ENCODE measurements at places on chromosomes 7 and 10.

GRCh38 chr10:97005349-97005748, 173.3 kb downstream of the LCOR start:
- DNase-seq: no peak

DNA sequence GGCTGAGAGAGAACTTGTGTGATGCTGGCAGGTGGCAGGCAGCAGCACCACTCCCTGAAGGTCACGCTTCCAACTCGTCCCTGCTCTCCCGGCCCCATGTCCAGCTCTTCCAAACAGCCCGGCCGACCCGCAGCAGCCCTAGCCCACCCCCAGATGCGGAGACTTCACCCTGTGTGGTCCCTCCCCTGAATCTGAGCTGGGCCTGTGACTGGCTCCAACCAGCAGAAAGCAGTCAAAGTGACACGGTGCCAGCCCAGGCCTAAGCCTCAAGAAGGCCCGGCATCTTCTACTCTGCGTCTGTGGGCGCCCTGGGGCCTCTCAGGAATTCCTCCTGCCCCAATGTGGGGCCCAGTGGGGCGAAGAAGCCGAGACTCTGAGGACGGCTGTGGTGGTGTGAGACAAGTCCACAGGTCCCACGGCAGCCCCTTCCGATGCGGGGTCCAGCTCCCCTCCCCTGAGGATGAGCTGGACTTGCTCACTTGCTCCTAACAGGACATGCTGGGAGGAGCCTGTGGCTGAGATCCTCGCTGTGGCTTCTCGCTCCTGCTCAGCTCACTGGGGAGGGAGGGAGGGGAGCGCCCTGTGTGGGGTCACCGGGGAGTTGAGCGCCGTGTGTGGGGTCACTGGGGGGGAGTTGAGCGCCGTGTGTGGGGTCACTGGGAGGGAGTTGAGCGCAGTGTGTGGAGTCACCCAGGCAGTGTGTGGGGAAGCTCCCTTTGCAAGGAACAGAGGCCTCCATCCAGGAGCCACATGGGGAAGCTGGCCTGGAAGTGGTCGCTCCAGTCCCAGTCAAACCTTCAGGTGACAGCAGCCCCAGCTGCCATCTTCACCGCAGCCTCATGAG, 9.5 kb downstream of the STK32C start:
- peak; percentile 50 for DNase-seq

GRCh38 chr7:29077854-29078253, 68.5 kb downstream of the CPVL start:
- no peak for DNase-seq

DNA sequence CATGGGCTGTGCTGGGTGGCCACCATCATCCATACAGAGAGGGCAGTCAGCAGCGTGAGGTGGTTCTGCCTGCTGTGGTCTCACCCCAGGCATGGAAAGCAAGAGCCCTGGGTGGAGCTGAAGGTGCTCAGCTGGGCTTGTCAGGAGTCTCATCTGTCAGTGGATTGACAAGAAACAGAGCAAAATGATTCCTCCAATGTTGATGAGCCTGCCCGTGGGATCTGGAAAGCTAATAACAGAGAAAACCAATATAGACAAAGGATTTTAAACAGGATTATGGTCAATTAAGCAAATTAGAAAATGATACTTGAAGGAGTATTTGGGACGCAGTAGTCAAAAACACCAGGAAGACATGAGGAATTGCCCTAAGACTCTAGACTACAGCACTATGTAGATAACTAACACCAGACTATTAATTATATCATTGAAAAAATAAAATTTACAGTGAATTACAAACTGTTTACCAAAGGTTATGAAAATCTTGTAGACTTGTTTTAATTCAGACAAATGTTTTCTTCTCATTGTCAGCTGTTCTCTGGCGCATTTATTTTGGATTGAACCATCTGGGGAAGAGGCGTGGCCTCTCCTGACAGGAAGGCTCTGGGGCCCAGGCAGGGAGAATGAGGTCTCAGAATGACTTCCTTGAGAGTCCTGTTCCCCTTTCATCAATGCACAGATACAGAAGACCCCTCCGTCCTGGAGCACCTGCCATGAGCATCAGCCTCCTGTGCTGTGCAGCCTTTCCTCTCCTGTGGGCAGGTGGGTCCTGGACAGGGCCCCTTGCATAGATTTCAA, 211.2 kb upstream of the PRSS58 start:
- no peak for DNase-seq

- no peak for DNase-seq
Measured at GRCh38 chr7:23356168-23356567, 57.0 kb downstream of the MALSU1 start.

- no peak for DNase-seq
Measured at GRCh38 chr10:31036209-31036608, 4.5 kb upstream of the ZNF438 start.

DNA sequence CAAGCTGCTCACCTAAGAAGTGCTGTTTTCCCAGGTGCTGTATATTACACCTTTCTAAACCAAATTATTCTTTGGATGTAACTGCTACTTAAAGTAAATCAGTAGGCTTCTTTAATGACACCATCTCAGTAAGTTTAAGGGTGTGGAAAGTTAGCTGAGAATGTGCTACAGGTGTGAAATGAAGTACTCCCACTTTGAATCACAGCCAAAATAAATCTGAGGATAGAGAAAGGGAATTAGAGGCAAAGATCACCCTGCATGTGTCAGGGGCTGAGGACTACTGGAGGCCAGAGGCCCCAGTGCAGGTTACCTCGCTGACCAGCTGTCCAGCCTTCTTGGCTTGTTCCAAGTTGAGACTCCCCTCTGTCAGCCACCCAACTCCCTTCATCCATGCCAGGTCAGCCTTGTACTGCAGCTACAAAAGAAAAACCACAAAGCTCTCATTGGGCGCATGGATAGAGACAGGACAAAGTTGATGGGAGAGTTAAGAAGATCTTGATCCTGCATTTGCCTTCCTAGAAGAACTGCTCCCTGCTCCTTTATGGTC, 35.2 kb downstream of the NRAP start:
- no peak for DNase-seq

All from RWPE2 (cell line).